ENCODE measurements at places on chromosomes 5 and 9.

DNA sequence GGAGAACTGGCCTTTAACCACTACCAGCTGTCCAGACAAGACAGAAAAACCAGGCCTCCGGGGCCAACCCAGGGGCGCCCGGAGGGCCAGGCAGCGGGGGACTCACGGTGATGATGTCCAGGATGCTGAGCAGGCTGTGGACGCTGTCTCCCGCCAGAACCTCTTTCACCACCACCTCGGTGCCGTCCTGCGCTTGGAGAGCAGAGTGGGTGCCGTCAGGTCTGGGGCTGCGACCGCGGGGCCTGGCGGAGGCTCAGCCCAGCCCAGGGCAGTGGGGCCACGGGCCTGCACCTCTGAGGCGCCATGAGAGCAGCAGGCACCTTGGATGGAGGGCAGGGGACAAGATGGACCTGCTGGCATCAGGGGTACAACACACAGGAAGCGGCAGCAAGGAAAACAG is 9.7 kb downstream of the PNPLA7 start:
- DNase-seq, result no peak

DNA sequence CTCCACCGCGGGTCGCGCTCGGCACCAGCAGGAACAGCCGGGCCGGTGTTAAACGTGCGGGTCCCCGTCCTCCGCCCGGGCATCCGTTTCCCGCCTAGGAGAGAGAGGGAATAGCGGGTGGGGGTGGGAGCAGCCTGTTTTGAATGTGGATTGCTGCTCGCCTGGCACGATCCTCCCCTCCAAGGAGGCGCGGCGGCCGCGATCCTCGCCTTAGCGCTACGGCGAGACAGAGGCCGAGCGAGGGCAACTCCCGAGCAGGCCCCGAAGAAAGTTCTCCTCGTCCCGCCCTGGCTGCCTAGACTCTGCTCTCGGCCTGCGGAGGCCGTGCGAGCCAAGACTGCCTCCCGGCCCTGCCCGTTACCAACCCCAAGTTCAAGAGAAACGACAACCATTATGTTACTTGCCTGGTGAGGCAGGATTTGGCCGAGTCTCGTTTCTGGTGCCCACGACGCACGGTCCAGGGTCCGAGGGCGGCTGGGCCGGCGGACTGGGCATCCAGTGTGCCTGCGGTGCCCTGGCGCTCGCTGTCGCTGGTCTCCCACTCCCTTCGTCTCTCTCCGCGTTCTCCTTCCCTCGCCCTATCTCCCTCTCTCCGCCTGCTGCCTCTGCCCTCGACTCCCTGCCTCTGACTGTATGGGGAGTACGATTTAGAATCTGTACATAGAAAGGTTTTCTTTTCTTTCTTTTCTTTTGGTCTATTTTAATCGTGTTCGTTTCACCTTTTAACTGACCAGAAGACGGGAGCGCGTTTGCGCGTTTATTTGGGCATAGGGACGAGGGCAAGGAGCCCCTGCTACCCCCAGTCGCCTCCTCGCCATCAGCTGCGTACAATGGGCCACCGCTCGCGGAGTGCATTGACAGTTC is 724 bp downstream of the NR2F1-AS1 start:
- DNase-seq, result no peak

- DNase-seq, result no peak
Measured at GRCh38 chr9:111854799-111855198, 41.8 kb upstream of the UGCG start.

GRCh38 chr9:113828221-113828620 is 47.9 kb upstream of the ZNF618 start:
- DNase-seq, result no peak

DNA sequence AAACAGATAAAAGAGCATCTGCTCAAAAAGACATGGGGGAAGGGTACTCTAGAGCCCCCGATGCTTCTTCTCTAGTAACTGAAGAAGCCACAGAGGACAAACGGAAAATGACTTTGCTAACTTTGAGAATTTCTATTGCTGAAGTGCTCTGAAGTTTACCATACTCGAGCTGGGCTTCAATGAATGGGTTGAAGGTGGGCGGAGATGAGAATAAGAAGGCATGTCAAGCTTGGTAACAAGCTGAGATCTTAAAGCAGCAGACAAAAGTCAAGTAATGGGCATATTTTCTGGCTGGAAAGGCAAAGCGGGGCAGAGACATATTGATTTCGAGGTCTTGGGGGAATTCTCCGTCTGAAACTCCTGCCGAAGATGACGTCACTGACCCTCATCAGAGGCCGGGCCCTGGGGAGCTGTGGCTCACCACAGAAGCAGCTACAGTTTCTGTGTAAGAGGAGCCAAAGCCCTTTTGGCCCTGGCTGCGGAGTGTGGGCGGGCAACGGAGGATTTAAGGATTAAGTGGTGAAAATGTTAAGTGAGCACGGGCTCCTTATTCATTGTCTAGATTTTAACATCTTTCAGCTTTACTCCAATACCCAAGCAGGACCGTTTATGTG is 115.8 kb upstream of the SLIT3 start:
- DNase-seq, result no peak

- no peak for DNase-seq
Measured at GRCh38 chr9:98180996-98181395, 11.4 kb downstream of the CORO2A start.

DNA sequence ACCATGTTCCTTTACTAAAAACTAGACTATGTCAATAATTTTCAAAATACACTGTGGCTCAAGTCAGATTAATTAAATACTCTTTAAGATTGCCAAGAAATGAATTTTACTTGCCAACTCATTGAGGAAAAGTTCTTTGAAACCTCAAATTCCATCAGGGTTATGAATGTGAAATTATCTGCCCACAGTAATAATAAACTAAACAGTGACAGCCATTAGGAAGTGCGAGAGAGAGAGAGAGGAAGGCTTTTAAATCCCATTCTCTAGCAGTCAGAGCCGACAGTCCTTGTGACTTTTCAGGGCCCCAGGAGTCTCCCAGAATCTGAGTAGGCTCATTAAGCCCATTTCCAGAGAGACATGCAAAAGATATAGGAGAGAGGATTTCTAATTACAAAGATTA is 236.1 kb downstream of the MARCHF11 start:
- no peak for DNase-seq

- no peak for DNase-seq
Measured at GRCh38 chr9:80931163-80931562, 758.2 kb downstream of the TLE1 start.

- DNase-seq, result no peak
Measured at GRCh38 chr9:109901201-109901600, 121.2 kb downstream of the PALM2AKAP2 start.

DNA sequence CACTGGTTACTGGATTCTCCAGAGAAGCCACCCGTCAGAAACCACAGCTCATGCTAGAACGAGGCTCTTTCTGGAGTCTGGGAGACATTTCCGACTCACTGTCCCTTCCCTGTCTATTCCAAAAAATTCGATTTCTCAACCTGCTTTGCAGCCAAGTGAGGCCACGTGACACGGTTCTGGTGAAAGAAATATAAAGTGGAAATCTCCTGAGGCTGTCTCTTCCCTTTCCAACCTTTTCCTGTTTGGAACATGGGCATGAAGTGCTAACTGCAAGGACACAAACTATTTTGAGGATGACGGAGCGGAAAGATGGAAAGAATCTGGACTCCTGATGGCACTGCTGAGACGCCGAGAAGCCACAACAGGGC is 6.1 kb upstream of the PTGS1 start:
- DNase-seq, result no peak

DNA sequence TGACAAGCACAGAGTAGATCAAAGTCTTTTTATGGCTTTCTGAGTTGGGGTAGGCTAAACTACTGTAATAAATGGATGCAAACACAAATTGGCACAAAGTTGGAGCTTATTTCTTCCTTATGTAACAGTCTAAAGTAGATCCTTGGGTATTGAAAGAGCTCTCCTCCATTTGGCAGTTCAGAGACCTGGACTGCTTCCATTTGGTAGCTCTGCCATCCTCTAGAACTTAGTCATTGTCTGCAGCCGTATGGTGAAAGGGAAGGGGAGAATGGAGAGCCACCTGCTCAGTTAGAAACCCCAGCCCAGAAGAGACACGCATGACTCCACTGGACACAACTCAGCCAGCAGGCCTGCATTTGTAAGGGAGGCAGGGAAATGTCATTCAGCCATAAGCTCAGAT is 345.0 kb downstream of the DMAC1 start:
- no peak for DNase-seq

DNA sequence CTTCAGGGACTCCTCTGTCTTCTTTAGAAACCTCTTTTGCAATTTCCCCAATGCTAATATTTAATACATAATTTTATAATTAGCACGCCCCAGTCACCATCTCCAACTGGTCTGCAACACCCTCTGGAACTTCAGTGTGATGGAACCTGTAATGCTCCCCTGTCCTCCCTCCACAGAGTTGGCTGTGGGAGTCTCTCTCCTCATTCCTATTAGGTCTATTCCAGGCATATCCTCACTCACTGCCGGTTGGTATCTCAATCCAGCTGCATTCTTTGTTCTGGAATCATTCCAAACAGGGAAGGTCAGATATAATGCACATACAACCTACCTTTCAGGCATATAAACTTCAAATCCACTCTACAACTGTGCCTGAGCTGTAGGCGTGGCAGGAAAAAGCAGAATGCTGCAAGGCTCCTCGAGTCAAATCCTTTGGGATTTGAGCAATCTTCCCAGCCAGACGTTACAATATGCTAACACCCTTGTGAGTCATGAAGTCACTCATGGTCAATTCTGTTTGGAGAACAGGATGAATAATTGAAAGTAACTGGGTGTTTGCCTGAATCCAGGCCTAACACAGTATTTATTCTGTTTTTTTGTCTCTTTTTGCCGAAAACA is 293.8 kb downstream of the CWC27 start:
- no peak for DNase-seq

- DNase-seq, result no peak
Measured at GRCh38 chr9:31137176-31138160, 1247.0 kb upstream of the ACO1 start.

DNA sequence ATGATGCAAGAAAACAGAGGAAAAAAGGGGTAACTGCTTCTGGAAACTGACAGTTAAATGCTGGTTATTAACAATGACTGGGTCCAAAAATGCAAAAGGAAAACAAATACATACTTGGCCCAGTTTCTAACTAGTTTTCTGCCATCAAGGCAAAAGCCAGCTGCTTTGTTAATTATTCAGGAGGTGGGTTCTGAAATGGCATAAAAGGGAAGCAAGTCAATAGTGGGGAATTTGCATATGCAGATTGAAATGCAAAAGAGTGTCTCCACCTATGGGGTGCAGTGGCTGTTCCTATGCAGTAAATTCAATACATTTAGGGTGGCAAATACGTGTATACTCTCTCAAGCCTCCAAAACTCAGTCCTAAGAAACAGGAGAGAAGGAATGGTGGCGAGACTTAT is 33.4 kb downstream of the BARHL1 start:
- no peak for DNase-seq

DNA sequence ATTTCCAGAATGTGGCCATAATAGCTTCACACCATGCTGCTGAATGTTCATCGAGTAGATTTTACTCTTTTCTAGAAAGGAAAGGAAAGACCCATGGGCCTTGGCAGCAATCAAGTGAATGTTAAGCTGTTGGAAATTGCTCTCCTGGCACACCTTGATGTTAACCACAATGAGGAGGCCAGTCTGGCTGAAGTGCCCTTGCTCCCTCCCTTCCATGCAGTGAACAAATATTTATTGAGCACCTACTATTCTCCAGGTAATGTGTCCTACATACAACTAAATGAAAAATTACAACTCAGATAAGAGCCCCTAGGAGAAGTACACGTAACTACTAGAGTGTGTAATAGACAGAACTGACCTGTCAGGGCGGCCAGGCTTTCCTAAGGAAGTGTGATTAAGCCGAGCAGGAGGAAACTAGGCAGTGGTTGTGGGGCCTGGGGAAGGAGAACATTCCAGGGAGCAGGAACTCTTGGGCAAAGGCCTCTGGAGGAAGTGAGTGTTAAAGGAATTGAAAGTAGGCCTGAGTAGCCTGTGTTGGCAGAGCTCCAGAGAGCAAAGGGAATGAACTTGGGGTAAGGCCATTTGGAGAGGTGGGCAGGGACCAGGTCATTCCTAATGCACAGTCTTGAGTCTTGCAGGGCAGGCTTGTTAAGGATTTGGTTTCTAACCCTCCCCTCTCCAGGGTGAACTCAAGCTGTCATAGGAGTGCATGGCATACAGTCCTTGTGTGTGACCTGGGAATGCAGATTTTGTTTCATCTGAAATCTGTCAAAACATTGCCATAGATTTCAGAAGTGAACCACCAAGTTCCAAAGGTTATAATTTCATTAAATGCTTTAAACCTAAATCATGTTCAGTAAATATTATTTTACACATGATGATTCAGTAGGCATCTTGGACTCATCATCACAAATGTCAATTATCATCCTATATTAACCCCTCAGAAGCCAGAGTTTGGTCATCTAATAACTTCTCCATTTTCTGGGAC is 9.0 kb upstream of the ZSWIM6 start:
- no peak for DNase-seq

GRCh38 chr9:136011703-136012496 is 50.7 kb upstream of the UBAC1 start:
- DNase-seq, result no peak

All from activated CD8-positive, alpha-beta memory T cell treated with anti-CD3 and anti-CD28 coated beads for 4 hours (primary cell).